NCI-H1105 treated with DMSO at 0.1 percent for 48 hours (cell line): ENCODE measurements at places on chromosomes 2 and 18.

DNA sequence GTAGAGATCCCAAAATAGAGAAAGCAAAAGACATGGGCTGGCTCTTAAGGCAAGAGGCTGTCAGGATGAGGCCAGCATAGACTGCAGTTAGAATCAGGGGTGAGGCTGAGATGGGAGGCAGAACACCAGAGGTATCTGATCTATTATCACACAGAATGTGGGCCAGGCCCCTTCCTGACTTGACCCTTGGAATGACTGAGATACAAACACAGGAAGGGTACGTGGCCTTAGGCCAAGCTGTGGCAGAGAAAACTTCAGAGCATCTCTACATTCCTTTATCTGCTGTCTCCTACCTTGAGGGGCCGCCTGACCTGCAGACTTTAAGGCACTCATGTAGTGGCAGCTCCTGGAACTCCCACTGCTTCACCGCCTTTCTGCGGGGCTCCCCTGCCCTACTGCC lies 28.4 kb downstream of the TMEM17 start:
- DNase-seq, result no peak

GRCh38 chr18:22946217-22946616 lies 13.1 kb downstream of the RBBP8 start:
- DNase-seq, result no peak

DNA sequence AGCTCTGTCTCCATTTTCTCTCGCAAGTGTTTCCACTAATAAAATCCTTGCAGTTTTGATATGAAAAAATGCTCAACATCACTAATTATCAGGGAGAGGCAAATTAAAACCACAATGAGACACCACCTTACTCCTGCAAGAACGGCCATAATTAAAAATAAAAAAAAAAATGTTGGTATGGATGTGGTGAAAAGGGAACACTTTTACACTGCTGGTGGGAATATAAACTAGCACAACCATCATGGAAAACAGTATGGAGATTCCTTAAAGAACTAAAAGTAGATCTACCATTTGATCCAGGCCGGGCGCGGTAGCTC lies 49.8 kb upstream of the GREB1L start:
- DNase-seq, result no peak

DNA sequence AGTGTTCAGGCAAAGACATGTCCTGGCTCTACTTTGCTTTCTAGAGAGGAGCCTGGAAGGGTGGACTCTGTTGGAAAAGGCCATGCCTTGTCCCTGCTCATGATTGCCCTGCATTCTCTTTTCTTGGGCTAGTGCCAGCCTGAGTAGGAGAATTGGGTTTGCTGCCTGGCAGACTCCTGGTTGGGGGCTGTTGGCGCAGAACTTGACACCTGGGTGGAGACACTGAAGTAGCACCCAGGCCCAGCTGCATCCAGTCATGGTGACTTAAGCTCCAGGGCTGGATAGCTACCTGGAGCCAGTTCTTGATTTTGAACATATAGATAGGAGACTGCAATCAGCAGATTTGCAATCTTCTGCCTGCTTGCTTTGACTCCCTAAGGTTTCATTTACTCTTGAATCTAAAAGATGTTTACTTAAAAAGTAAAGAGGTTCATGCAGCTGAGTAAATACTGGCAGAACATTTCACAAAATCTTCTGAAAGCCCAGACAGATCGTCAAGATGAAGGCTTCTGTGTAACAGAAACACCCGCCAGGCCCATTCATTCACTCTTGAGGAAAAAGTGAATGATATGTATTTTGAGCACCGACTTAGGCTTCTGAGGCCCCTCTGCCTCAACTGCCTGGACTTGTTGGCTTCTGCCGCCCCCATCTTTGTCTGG lies 38.0 kb upstream of the YWHAQ start:
- DNase-seq, result peak; percentile 85

- peak; percentile 55 for DNase-seq
These were observed 58.8 kb downstream of the MFSD6 start for GRCh38 chr2:190466819-190467446.

GRCh38 chr18:37741032-37741623 lies 175.5 kb upstream of the CELF4 start:
- no peak for DNase-seq

GRCh38 chr2:28470759-28471158 lies 25.1 kb upstream of the PLB1 start:
- peak; percentile 1 for DNase-seq

DNA sequence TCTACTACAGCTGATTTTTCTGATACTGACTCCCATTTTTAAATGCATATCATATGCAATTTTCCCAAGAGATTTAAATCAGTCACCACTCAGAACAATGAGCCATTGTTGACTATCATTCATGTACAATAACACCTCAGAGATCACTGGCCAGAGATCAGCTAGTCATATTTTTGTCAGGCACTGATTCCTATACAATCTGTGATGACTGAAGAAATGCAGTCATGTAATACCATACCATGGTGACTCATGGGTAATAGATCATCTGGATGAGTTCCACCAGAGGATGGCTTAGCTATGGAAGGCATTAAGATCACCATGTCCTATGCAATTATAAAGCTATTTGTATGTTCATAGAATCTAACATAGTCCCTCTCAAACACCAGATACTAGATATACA lies 285.7 kb upstream of the DCC start:
- no peak for DNase-seq

DNA sequence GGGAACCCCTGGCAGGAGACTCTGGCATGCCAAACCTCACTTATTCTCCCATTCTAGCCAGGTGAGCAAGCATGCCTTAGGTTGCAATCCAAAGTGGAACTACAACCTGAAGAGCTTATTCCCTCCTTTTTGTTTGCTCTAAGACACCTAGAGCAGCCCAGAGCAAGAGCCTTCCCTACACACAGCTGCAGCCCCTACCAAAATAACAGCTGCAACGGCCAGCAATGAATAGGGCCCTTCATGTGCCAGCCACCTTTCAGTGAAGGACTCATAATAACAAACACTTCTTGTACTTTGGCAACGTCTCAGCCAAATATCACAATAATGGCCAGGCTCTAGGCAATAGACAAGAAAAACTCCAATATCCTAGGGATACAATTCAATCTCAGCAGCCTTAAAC lies 178.7 kb downstream of the ALK start:
- DNase-seq, result no peak

- no peak for DNase-seq
These were observed 41.9 kb downstream of the ITGB6 start for GRCh38 chr2:160157861-160158829.

- no peak for DNase-seq
These were observed 348.1 kb downstream of the IRS1 start for GRCh38 chr2:226451486-226451885.

GRCh38 chr2:86344404-86344803 lies 7.0 kb upstream of the REEP1 start:
- DNase-seq, result no peak

- no peak for DNase-seq
These were observed 31.3 kb upstream of the SLC25A52 start for GRCh38 chr18:31791817-31792579.

DNA sequence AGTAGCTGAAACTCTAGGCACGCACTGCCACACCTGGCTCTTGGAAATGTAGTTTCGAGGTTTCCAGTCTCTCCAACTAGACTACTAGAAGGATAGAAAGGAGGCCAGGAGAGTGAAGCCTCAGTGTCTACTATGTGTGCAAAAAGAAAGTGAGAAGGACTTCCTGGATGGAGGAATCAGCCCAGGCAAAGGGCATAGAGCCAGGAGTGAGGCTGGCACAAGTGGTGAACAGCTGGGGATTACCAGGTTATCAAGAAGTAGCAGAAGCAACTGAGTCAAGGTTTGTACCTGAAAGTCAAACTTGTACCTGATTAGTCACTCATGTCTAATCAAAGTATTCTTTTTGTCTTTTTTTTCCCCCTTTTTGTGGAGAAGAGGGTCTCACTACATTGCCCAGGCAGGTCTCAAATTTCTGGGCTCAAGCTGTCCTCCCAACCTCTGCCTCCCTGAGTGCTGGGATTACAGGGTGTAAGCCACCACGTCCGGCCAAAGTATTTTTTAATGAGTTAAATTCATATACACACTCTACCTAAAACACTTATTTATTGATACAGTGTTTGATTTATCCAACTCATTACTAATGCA lies 8.7 kb upstream of the FZD5 start:
- DNase-seq, result no peak

GRCh38 chr2:177322801-177323261 lies 58.3 kb upstream of the NFE2L2 start:
- no peak for DNase-seq

DNA sequence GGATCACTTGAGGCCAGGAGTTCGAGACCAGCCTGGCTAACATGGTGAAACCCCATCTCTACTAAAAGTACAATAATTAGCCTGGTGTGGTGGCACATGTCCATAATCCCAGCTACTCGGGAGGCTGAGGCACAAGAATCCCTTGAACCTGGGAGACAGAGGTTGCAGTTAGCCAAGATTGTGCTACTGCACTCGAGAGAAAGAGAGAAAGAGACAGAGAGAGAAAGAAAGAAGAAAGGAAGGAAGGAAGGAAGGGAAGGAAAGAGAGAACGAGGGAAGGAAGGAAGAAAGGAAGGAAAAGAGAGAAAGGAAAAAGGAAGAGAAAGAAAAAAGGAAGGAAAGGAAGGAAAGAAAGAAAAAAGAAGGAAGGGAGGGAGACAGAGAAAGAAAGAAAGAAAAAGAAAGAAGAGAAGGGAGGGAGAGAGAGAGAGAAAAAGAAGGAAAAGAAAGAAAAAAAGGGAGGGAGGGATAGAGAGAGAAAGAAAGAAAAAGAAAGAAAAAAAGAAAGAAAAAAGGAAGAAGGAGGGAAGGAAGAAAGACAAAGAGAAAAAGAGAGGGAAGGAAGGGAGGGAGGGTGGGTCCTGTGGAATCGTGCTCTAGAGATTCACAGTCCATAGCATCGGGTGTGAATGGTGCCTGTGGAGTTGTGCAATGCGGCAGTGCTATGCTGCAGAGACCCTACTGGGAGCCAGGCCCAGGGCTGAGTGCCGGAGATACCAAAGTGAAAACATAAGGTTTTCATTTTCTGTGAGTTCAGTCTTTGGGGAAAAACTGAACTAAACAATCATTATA lies 4.6 kb upstream of the SDC1 start:
- no peak for DNase-seq

GRCh38 chr2:174063492-174064092 lies 98.4 kb upstream of the SP3 start:
- DNase-seq, result no peak

GRCh38 chr2:29865512-29865911 lies 55.9 kb downstream of the ALK start:
- DNase-seq, result no peak

DNA sequence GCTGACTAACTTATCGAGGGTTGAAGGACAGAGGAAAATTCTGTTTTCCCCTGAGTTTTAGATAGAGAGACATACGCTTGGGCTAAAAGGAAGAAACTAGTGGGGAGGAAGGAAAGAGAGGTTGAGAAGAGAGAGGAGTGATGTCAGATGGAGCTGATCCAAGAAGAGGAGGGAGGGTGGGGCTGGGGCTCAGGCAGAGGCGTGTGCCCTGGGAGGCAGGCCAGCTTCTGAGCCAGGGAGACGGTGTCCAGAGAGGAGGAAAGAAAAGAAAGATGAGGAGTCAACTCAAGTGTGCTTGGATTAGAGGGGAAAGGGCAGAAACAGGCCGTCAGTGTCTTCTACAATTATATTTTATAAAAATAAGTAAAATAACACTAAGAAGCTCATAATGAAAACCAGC lies 56.2 kb downstream of the EMILIN2 start:
- no peak for DNase-seq

- no peak for DNase-seq
These were observed 99.4 kb downstream of the CBLN2 start for GRCh38 chr18:72444798-72445155.

GRCh38 chr2:71787476-71788185 lies 334.3 kb downstream of the DYSF start:
- DNase-seq, result no peak

DNA sequence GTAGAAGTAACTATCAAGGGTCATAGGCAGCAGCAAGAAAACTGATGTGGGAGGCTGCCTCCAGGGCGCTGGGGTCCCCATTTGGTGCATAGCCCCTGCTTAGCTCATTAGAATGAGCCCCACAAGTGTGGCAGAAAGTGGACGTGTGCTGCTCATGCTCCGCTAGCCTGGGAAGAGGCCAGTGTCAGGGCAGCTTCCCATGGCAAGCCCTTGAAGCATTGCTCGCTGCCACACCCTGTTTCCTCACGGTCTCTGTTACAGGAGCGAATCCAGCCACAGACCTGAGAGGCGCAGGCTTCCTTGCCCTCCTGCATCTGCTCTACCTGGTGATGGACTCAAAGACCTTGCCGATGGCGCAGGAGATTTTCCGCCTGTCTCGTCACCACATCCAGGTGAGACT lies 22.5 kb downstream of the ELMOD3 start:
- DNase-seq, result no peak

GRCh38 chr18:9760641-9761040 lies 52.5 kb downstream of the RAB31 start:
- no peak for DNase-seq

DNA sequence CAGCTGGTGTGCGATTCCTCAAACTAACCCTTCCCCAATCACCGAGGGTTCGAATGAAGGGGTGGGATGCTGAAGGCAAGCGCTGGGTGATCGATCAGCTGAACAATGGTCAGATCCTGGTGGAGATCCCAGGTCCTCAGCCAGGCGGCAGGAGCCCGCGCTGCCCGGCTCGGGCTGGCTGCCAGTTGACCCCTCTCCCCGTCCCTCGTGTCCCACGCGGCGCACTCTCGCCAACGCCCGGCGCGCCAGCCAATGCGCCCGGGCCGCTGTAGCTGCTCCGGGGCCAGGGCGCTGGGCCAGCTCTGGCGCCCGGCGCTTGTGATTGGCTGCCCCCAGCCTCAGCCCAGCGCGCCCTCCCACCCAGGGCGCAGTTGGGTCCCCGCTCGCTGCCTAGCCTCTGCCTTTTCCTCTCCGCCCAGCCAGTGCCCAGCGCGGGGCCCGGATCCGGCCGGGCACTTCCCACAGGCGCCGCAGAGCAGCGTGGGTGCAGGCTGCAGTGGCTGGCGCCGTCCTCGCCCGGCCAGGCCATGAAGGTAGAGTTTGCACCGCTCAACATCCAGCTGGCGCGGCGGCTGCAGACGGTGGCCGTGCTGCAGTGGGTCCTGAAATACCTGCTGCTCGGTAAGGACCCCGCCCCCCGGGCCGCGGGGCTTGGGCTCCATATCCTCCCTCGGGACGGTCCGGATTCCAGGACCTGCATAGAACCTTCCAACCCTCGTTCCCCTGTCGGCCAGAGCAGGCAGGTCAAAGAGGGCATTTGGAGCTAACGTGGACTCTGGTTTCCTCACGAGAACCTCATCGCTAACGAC lies at the start of gene MOGAT1:
TSS of gene MOGAT1 (plus strand) at position 400 of the 809 bp plus-strand sequence. CDS start at position 528, 128 bp downstream.
- peak; percentile 23 for DNase-seq

DNA sequence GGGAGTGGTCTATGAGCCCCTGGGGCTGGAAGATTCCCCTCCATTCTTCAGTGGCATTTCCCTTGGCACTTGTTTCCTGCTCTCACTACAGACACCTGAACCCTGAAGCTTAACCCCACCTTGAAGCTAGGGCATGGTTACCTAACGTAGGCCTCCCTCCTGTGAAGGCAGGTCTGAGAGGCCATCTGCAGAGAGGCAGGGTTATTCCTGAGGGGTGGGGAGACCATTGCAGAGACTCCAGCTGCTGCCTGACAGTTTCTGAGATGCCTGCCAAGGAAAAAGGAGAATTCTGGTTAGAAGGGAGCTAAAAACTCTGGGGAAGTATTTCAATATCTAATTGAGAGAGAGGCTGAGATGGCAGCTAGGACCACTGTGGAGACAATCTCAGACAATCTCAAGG lies 119.3 kb upstream of the NDUFV2 start:
- DNase-seq, result no peak

- DNase-seq, result no peak
These were observed 46.2 kb downstream of the MEIS1 start for GRCh38 chr2:66481100-66481549.

- no peak for DNase-seq
These were observed 186.4 kb downstream of the TNS1 start for GRCh38 chr2:217816396-217816869.

- no peak for DNase-seq
These were observed 41.9 kb downstream of the CLIP4 start for GRCh38 chr2:29157131-29157530.
